ENCODE measurements at places on chromosomes 2 and 18.

DNA sequence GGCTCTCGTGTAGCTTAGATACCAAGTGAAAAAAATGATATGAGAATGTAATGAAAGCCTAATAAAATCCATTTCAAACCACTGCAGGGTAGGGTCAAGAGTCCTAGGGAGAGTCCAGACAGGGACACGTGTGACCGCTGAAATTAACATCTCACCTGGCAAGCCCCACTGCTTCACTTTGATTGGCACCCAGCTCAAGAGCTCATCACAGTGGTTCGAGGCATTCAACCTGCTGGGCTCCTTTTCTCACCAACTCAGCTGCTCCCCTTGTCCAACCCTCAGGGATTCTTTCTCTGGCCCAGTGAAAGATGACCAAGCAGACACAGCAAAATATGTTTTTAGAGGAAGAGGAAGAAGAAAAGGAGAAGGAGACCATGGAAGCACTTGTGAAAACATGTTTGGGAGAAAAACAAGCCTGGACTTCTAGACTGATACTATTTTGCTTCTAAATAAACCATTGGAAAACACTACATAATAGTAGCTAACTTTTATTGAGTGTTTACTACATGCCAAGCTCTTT is 49.2 kb upstream of the CREB1 start:
- DNase-seq = no peak

GRCh38 chr18:45325778-45326177 is 289.5 kb upstream of the SLC14A2 start:
- no peak for DNase-seq

DNA sequence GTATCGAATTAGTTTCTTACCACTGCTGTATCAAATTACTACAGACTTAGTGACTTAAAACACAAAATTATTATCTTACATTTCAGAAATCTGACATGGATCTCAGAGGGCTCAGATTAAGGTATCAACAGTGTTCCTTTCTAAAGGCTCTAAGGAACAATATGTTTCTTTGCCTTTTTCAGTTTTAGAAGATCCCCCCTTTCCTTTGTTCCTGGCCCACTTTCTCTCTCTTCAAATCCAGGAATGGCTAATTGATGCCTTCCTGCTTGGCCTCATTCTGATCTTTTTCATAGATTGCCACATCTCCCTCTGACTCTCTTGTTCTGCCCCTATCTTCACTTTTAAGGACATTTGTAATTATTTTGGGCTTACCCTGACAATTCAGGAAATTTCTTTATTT is 65.7 kb downstream of the LRP1B start:
- no peak for DNase-seq

GRCh38 chr18:55465313-55465712 is 122.7 kb downstream of the TCF4 start:
- DNase-seq = no peak

DNA sequence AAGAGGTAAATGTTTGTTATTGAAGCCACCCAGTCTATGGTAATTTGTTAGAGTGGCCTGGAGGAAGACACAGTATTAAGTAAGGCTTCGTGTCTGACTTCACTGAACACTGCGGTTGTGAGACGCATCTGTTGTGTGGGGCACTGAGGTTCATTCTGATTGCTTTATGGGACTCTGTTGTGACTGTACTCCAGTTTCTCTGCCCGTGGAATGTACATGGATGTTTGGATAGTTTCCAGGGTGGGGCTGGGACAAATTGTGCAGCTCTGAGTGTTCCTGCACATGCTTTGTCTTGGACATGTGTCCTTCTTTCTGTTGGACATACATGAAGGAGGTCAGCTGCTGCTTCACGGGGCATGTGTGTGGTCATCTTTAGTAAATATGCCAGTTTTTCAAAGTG is 58.6 kb downstream of the ODC1 start:
- DNase-seq = no peak

DNA sequence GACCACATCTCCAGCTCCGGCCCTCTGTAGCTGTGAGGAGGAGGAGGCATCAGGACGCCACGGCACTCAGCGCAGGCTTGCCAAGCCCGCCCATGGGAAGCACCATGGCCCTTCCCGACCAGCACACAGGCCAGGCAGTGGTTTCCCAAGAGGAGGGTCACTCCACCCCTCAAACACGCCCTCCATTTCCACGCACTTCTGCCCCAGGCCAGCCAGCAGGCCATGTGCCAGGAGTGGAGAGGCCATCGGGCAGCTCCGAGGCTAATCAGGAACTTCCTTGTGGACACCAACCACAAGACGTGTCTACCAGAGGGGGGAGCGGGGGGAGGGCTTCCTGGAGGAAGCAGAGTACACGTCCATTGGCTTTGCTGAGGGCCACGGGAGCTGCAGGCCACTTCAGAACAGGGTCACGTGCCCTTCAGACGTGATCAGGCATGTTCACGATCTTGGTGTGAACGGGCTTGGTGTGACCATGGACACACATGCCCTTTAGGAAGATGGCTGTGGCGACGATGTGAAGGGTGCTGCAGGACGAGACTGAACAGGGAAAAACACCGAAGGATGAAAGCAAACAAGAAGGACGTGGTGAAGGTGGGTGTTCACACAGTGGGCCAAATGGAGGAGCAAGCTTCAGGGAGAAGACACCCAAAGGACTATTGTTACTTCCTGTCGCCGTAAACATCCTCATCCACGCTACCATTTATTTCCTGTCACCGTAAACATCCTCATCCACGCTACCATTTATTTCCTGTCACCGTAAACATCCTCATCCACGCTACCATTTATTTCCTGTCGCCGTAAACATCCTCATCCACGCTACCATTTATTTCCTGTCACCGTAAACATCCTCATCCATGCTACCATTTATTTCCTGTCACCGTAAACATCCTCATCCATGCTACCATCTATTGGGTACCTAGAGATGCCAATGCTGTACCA is 6.5 kb upstream of the MTERF4 start:
- DNase-seq = no peak

DNA sequence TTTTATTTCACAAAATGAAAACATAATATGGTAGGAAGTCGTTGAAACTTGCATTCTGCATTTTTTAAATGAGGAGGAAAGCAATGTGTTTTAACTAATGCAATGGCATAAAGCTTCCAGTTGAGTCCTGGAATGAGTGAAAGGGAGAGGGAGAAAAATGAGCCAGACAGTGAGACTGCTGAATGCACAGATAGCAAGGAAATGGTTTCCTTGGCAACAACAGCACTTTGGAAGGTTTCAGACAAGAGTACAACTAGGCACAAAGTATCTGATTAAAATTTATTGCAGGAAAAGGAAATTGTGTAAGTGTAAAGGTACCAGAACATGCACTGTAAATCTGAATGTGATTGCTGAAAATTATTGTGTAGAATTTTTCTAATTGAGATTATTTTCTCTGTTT is 320.1 kb upstream of the KYNU start:
- DNase-seq = no peak

DNA sequence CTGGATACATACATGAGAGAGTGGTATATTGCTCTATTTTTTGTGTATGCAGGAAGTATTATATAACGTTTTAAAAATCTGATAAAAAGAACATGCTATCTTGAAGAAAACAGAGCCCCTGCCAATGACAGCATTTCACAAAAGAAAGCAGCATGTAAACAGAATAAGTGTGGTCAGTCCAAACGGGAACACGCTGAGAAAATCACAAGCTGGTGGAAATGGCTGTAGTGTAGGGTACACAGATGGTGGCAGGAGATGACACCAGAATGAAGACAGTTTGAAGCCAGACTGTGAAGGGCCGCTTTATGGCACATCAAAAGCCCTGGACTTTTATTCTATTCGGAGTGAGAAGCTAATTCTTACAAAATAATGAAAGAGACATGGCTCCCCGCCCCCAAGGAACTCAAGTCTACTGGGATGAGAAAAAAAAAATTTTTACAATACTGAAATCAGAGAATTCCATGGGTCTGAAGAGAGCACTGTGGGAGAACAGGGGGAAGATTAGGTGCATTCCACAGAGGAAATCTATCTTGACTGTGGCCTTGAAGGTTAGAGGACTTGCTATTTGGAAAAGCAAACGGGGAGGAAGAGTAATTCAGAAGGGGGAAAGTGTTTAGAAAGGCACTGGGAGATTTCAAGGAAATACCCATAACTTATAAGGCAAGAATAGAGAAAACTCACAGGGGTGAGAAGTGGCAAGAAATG is 217.7 kb upstream of the SMAD7 start:
- DNase-seq = no peak

DNA sequence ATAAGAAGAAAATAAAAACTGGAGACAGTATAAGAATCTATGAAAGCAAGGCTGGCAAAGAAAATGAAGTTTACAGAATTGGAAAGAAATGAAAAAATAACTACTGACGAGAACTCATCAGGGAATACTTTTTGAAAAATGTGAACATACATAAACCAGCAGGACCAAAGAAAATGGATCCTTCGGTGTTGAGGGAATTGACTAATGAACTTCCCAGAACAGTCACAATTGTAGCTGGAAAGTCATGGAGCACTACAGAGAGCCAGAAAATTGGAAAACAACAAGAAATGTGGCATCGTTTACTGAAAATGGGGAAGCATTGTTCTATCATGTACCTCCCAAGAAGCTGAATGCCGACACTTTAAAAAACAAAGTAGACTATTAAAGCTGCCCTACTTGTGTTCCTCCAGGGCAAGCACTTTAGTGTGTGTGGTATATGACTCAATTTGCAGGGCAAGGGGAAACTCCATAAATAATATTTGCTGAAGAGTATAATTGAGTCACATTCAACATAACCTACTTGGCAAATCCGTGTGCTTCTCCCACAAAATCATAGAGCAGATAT is 1221.6 kb upstream of the NRXN1 start:
- DNase-seq = no peak

DNA sequence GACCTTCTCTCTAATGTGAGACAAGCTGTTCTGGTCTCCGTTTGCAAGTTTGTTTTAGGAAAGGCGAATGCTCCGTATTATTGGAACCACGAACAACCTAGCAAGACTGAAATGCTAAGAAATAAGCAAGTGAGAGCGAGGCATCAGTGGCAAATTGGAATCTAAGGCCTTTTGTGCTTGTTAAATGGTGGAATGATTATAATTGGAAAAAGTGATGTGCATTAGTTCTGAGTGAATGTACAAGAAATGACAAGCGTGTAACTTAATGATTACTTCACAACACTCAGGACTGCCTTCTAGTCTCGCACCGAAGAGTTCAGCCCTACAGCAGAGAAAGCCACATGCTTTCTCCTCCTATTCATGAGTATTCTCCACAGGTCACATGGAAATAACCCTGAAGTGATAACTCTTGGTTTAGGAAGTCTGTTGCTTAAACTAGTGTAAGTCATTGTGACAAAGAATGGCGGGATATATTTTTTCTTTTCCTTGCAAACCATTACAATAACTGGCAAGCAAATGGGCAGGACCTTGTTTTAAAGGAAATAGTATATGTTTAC is 392.2 kb upstream of the FIGN start:
- DNase-seq = no peak

GRCh38 chr18:63069496-63069895 is 250.1 kb downstream of the BCL2 start:
- no peak for DNase-seq

GRCh38 chr2:118128826-118129225 is 40.6 kb downstream of the INSIG2 start:
- no peak for DNase-seq

GRCh38 chr18:68568364-68569155 is 146.3 kb downstream of the TMX3 start:
- no peak for DNase-seq

DNA sequence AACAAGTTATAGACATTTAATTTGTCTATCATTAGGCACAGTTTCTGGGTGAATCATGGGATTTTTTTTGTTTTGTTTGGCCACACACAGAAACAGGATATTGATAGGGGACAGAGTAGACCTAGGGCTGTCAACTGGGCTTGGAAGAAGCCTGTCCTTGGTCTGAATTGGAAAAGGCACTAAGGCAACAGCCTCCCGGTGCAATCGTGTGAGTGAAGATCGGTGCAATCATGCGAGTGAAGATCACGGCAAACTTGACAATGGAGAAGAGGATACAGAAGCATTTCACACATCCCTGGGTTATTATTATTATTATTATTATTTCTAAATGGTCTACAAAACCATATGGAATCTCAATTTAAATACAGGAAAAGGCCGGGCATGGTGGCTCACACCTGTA is 94.5 kb downstream of the ACKR3 start:
- DNase-seq = no peak

GRCh38 chr2:62292190-62292589 is 96.3 kb downstream of the B3GNT2 start:
- DNase-seq = no peak

- no peak for DNase-seq
Observed at GRCh38 chr18:31950583-31950982, 7.7 kb upstream of the TRAPPC8 start.

DNA sequence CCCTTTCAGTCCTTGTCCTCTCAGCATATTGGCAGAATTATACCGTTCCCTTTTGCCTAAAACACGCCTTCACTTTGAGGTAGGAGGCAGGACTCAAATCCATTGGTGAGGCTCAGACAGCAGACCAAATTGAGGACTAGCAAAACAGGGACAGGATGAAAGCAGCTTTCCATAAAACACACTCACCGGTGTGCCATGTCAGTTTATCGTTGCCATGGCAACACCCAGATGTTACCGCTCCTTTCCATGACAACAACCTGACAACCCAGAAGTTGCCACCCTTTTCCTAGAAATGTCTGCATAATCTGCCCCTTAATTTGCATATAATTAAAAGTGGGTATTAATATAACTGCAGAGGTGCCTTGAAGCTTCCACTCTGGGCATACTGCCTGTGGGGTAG is 730.4 kb downstream of the METTL4 start:
- DNase-seq = no peak

DNA sequence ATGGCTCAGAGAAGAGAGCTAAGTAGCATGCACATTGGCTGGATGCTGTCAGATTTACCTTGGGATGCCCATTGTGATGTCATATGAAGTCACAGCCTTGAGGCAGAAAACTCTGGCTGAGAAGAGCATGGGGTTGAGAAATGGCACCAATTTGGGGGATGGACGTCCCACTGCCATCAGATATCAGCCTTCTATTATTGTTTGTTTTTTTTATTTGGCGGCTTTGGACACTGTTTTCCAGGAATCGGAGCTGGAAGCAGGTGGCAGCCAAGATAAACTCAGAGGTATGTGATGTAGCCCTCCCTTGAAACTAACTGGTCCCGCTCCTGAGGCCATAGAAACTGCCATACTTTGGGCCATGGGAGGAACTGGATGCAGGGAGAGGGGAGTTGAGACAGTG is 40.6 kb downstream of the GCKR start:
- DNase-seq = no peak

- DNase-seq = no peak
Observed at GRCh38 chr18:45844938-45845337, 19.5 kb downstream of the SIGLEC15 start.

- DNase-seq = no peak
Observed at GRCh38 chr2:232492236-232492848, 4.7 kb upstream of the ECEL1 start.

GRCh38 chr2:9686061-9686460 is 55.3 kb upstream of the YWHAQ start:
- DNase-seq = no peak
